ENCODE measurements at places on chromosomes 11 and 22. TPM values are rescaled to one million over a fixed set of nuclear protein-coding genes. Genes with fewer than 3 reads are reported as not detected.

- DNase-seq, result no peak
These were observed 30.6 kb upstream of the TMPRSS4 start for GRCh38 chr11:118046051-118046963.

The FLRT1 gene
- 0.03 TPM for polyA plus RNA-seq

The IRAG1 gene
- polyA plus RNA-seq, result 0.05 TPM

DNA sequence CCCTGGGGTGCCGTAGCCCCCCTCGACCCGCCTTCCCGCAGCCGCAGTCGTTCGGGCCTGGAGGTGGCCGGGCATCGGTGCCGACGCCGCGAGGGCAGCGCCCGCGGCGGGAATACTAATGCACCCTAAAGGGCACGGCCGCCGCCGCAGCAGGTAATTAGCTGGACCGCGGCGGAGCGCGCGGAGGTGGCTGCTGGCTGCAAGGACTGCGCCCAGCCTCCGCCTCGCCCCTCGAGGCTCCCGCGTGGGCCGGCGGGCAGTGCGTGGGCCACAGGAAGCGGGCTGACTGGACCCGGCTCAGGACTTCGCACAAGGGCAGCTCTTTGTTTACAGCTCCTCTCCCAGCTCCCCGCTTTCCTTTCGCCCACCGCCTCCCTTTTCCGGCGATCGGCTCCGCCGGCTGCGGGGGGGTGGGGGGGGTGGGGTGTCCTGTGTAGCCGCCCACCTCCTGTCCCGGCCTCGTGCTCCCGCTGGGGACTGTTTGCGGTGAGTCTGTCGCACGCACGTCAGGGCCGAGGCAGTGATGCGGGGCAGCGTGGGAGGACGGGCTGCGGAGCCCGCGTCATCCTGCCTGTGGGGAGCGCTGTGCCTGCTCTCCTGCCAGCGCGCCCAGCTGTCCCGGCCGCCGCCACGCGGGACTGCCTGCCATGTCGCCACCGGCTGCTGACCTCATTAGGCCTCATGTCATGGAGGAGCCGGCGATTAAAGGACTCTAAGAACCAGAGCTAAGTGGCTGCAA lies 53.2 kb downstream of the GRIK4 start:
- DNase-seq, result peak; percentile 68

DNA sequence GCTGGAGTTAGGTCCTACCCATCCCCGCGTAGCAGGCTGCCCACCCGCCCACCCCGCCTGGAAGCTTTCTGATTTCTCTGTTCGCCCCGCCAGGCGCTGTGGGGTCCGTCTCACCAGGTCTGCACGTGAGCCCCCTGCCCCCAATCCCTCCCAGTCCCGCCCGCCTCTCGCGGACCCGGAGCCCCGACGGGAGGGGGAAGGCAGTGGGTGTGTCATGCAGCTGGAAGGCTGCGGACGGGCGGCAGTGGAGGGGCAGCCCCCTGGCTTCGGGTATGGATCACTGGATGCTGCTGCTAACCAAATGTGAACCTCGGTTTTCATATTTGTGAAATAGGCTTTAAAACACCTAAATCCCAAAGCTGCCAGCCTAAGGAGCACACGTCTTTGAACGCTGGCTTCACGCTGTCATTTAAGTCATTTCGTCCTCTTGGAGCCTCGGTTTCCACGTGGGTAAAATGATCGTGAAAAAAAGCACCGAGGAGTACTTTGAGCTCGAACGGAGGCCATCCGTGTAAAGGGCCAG lies 568 bp upstream of the BIK start:
- DNase-seq, result no peak

The CYP2D6 gene
- 0.32 TPM for polyA plus RNA-seq

- no peak for DNase-seq
These were observed 986.9 kb upstream of the CHORDC1 start for GRCh38 chr11:91209751-91210150.

DNA sequence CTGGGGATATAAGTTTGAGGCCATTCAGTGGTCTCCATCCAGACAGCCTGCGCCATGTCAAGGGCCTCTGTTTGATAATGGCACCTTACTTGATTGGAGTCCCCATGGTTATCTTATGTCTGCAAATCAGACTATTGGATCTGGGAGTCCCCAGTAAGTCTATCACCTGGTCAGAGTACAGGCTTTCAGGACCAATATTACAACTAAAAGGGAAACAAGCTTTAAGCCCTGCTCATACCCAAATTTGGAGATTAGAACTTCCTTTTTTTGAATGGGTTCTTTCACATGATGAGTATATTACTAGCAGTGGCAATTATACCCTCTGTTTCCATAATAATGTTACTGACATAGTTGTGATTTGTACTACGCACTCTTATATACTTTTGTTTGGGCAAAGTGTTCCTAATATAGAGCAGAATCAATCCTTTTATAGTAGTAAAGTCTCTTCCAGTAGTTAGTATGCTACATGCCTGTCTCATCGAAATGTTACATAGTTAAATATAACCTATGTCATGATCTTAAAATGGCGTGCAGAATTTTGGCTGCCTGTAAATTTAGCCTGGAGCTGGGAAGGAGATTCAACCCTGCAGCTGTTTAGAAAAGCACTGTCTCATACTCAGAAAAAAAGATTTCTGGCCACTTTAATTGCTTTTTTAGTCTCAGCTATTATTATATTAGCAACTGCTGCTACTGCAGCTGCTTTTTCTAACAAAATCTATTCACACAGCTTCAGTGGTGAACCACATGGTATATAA lies 4.9 kb downstream of the MS4A15 start:
- no peak for DNase-seq

The OMP gene
- 0.20 TPM for polyA plus RNA-seq

GRCh38 chr22:23520863-23521440 lies 59.1 kb downstream of the IGLL1 start:
- DNase-seq, result peak; percentile 70
